ENCODE measurements at places on chromosomes 6 and 20.

GRCh38 chr6:155171109-155171746 lies 92.6 kb upstream of the CLDN20 start:
- DNase-seq: peak; percentile 17

GRCh38 chr20:42181064-42181463 lies 562.9 kb upstream of the CHD6 start:
- no peak for DNase-seq

GRCh38 chr6:91713911-91714310 lies 1127.0 kb upstream of the MAP3K7 start:
- no peak for DNase-seq

- DNase-seq: no peak
These were observed 105.8 kb upstream of the DUSP22 start for GRCh38 chr6:186340-186965.

GRCh38 chr6:21922086-21922485 lies 328.5 kb downstream of the SOX4 start:
- DNase-seq: no peak

GRCh38 chr6:111959766-111960165 lies 86.5 kb upstream of the FYN start:
- no peak for DNase-seq

DNA sequence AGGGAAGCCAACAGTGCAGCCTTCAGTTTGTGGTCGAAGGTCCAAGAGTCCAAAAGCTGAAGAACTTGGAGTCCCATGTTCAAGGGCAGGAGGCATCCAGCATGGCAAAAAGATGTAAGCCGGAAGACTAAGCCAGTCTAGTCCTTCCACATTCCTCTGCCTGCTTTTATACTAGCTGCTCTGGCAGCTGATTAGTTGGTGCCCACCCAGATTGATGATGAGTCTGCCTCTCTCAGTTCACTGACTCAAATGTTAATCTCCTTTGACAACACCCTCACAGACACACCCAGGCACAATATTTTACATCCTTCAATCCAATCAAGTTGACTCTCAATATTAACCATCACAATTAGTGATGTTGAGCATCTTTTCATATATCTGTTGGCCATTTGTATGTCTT lies 23.1 kb upstream of the PHIP start:
- no peak for DNase-seq

DNA sequence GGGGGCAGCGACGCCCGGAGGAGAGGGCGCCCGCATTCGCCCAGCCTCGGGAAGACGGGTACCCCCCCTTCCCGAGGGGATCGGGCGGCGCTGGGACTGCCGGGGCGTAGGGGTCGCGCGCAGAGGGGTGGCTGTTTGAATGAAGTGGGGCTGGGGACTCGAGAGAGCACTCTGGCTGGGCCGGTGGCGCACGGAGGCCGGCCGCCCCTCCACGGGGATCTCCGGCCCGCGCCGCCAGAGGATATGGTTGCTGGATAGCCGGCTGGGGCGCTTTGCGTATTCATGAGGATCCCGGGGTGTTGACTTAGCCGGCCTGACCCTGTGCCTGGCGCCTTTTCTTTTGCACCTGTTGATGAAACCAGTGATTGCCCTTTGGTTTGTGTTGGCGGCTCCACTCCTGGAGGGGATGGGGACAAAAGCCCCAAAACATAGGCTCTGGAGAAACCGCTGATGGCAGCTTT lies 469 bp downstream of the SYNJ2 start:
- no peak for DNase-seq

- no peak for DNase-seq
These were observed 312.9 kb downstream of the GJA1 start for GRCh38 chr6:121748376-121748775.

GRCh38 chr20:30489614-30490003 lies 767.9 kb upstream of the DEFB115 start:
- no peak for DNase-seq

- no peak for DNase-seq
These were observed 94.3 kb downstream of the INSM1 start for GRCh38 chr20:20462185-20462584.

DNA sequence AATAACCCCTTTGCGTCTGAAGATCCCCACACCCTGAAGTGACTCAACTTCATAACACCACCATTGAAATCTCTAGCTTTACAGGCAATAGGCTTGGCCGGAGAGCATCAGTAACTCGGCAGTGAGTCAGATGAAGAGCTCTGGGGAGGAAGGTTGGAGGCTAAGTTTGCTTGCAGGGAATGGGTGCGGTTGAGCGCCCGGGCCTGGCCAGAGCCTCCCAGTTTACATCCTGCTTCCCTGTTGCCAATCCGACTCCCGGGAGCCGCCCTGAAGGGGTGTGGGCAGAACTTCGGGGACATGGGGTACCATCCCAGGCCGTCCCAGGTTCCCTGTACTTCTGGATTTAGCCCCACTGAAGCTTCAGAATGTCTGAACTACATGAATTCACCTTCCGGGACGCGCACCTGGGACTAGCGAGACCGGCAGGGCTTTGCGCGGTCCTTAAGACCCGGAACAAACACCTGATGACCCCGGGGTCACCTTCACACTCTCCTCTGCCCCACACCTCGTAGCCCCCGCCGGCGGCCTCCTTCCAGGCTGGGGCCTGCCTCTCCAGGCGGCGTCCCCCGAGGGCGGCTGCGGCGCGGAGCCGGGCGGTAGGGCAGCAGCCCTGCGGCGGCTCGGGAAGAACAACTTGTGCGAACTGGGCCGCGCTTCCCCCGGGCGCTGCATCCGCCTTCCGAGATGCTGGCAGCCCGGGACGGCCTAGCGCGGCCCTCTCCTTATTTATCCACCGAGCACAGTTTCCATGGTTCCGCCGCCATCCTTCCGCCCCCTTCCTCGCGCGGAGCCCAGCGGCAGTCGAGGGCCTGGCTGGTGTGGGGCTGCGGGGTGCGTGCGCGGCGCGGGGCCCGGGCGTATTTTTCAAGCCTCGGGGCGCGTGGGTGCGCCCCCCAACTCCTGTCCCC lies 56.6 kb upstream of the RREB1 start:
- peak; percentile 49 for DNase-seq

- DNase-seq: no peak
These were observed 154.1 kb upstream of the BMP2 start for GRCh38 chr20:6613280-6613861.

Measured in NCI-H1105 (cell line).